ENCODE measurements at places on chromosomes 3 and 15.
A peak's percentile ranks its signal among the peaks of the same experiment; 100 is the strongest.

DNA sequence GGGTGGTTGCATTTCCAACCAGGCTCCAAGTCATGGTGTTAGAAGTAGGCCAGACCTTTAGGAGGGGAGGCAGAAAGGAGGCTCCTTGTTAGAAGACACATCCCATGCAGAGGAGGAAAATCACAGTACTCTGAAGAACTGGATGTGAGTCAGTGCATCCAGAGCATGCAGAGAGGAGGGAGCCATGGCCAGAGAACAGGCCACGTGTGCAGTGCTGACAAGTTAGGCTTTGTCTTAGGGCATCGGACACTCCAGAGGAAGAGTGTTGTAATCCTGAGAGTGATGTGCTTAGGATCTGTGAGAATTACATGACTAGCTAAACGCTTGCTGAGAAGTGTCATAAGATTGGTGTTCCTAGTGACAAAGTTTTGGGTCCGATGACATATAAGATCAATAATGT is 456.5 kb upstream of the THRB start:
- DNase-seq = no peak

DNA sequence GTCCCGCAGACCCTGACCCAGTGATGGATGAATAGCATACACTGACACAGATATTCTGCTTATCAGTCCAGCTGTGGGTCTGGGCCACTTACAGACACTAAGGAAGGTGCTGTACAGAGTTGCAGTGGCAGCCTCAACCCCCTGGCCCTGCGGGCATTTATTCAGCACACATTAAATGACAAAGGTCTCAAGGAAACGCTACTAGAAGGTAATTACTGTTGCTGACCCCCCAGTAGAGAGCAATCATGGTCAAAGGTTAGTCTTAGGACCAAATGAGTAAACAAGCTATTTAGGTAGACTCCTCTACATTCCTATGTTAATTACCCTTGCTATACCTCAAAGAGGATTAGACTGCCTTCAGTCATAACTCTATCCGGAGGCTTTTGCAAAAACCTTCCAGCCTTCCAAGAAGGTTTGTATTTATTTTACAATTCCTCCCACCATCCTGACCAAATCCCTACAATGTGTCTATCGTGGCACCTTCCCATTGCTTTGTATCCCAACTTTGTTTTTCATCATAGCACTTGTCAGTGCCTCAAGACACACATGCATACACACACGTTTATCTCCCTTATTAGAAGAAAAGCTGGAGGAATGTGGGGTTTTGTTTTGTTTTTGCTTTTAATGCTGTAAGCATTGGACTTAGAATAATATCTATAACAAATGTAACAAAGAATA is 227.9 kb downstream of the PYDC2 start:
- DNase-seq = no peak

- DNase-seq = no peak
Measured at GRCh38 chr15:55816017-55816416, 73.1 kb upstream of the PRTG start.

DNA sequence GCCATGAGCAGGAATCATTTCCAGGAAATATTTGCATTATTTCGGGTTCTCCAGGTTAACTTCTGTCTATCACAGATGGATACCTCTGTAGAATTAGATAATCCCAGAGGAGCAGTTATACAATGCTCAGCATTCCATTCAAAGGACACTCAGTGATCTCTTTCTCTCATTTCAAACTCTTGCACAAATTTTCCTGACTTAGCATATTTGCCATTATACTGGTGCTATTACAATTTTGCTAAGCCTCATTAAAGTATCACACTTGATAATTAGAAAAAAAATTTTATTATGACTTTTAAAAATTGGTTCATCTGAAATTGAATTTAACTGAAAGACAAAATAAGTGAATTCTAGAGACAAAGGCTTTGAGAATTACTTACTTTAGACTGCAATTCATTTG is 469.0 kb downstream of the EPHA3 start:
- no peak for DNase-seq

DNA sequence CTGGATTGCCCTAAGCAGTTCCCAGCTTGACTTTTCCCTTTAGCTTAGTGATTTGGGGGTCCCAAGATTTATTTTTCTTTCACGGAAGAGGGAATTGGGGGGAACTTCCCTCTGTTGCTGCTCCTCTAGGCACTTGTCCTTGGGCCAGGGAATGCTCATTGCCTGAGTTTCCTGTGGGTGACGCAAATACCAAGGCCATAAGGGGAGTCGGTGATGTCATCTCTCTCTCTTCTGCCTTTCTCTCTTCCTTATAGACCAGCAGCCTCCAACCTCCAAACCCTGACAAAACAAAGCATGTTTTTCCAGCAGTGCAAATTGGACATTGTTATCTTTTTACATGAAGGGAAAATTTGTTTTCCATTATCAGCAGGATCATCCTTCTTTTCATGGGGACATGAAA is 120.2 kb downstream of the ITPR1 start:
- DNase-seq = no peak

GRCh38 chr3:126654571-126655383 is at the start of gene TXNRD3:
Gene TXNRD3, minus strand, starts transcription at chr3:126655124.
- DNase-seq = no peak

- no peak for DNase-seq
Measured at GRCh38 chr3:107994956-107995715, 95.7 kb downstream of the CD47 start.

GRCh38 chr3:190721330-190721729 is 141.2 kb downstream of the GMNC start:
- DNase-seq = no peak

- no peak for DNase-seq
Measured at GRCh38 chr3:168545591-168545990, 449.9 kb upstream of the GOLIM4 start.

GRCh38 chr3:5806192-5806591 is 618.7 kb downstream of the EDEM1 start:
- no peak for DNase-seq

GRCh38 chr3:133675631-133676335 is 14.0 kb upstream of the TOPBP1 start:
- no peak for DNase-seq

DNA sequence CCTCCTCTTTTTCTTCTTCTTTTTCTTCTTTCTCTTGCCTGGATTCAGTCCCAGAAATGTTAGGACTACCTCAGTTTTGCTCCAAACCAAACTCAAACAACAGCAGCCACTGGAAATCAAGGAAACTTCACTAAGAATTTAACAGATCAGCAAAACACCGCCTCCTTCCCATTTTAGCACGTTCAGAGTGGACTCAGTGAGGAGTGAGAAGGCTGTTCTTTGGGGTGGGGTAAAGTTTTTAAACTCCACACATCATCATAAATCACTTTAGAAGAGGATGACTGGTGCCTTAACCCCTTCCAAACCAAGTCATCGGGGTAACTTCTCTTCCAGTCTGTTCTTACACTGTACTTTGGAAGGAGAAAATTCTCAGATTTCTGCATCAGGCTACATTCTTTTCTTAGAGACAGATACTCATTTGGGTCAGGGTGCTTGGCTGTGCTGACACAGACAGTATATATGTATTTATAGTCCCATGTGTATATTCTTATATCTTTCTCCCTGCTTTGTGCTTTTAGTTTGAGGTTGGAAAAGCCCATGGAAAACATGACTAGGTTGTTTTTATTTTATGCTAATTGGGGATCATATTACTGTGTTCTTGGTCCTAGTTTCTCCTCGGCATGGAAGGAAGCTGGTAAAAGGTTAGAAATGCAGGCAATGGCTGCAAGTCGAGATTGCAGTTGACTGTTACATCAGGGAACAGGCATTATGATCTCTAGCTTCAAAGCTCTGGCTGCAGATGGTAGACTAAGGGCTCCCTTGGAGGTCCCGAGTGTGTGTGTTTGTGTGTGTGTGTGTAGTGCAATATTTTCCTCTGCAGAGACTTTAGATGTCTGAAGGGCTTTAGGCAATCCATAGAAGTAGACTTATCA is at the start of gene CCDC80:
Gene CCDC80, minus strand, starts transcription at position 214 of the 872 bp plus-strand sequence. CDS start 1,238 bp downstream, outside the sequence.
- DNase-seq = peak; percentile 92
